Activated CD4-positive, alpha-beta T cell treated with anti-CD3 and anti-CD28 coated beads, Interleukin-2, amount 10 ng/mL, durations not matched to agents 24 days and 14 days (primary cell): ENCODE measurements at places on chromosomes 1 and 21. TPM values are rescaled to one million over a fixed set of nuclear protein-coding genes. Genes with fewer than 3 reads are reported as not detected.

RNU1-3 gene
- total RNA-seq, result 1,962 and 2,189 TPM in 2 replicates

DNA sequence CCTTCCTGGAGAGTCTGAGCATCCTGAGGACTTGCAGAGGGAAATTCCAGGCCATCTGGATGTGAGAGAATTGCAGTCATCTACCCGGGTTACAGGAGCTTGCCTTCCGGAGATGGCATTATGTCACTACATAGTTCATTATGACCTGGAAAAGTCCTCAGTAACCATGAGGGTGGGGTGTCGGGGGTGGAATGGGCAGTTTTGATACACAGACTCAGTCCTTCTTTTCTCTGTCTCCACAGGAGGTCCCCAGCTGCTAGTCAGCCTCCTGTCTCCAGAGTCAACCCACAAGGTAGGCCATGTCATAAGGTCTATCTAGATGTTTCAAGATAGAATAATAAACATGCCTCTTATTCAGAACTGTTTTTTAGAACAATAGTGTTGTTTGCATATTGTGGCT lies 268.2 kb upstream of the SGIP1 start:
- DNase-seq, result no peak
- H3K36me3 ChIP-seq, result peaks cover 2% of the 10 kb centered on the region
- no peaks in the 10 kb centered on the region for H3K27me3 ChIP-seq
- H3K4me3 ChIP-seq, result no peak overlapping the region

DNA sequence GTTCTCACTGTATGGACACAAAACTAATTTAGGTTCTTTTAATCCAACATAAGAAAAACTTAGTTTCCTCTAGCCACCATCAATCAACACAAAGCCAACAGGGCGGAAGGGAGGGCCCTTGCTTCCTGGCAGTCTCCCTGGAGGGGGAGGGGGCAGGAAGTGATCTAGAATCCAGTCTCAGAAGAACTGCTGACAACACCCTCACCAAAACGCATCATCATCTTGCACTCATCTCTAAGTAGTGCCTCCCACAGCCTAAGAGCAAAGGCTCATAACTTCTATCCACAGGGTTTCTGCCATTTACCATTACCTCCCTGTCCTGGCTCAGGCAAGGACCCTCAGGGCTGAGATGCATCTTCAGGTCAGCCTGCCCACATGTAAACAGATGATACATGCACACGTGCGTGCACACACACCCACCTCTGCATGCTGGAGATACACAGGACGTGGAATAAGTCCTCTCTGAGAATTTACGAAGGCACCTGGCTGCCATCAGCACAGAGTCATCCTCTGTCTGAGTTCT lies 20.5 kb downstream of the HIVEP3 start:
- peaks cover 77% of the 10 kb centered on the region for H3K4me1 ChIP-seq
- H3K27ac ChIP-seq, result peak overlapping the region; percentile 89
- H3K4me3 ChIP-seq, result peak overlapping the region; percentile 68
- no peaks in the 10 kb centered on the region for H3K27me3 ChIP-seq

DNA sequence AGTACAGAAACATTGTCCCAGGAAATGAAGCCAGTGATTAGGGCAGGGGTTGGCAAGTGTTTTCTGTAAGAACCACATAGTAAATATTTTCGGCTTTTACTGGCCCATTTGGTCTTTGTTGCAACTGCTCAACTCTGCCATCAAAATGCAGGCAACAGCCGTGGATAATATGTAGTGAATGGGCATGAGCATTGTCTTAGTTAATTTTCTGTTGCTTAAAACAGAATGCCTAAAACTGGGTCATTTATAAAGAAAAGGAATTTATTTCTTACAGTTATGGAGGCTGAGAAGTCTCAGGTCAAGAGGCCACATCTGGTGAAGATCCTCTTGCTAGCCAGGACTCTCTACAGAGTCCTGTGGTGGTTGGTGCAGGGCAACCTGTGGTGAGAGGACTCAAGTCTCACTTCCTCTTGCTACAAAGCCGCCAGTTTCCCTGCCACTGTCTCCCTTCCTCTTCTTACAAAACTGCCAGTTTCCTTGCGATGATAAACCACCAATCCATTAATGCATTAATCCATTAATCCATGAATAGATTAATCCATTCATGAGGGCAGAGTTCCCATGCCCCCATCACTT lies 166.4 kb downstream of the PSMG1 start:
- H3K4me1 ChIP-seq, result peaks cover 3% of the 10 kb centered on the region
- no peaks in the 10 kb centered on the region for H3K27me3 ChIP-seq
- no peak overlapping the region for H3K27ac ChIP-seq
- no peaks in the 10 kb centered on the region for H3K36me3 ChIP-seq
- no peak overlapping the region for H3K4me3 ChIP-seq

- H3K36me3 ChIP-seq, result peaks cover 55% of the 10 kb centered on the region
- no peak overlapping the region for H3K4me3 ChIP-seq
- peaks cover 6% of the 10 kb centered on the region for H3K4me1 ChIP-seq
- peak; percentile 80 for DNase-seq
- no peaks in the 10 kb centered on the region for H3K27me3 ChIP-seq
These were observed 31.2 kb downstream of the CHD1L start for GRCh38 chr1:147273409-147274336.

- DNase-seq, result peak; percentile 88
- H3K4me1 ChIP-seq, result no peaks in the 10 kb centered on the region
- H3K27me3 ChIP-seq, result peaks cover 4% of the 10 kb centered on the region
- H3K27ac ChIP-seq, result no peak overlapping the region
These were observed 260.5 kb downstream of the PRDM2 start for GRCh38 chr1:13960375-13960987.

GRCh38 chr1:212958175-212958574 lies 7.8 kb downstream of the VASH2 start:
- H3K27ac ChIP-seq, result no peak overlapping the region
- H3K27me3 ChIP-seq, result peaks cover 36% of the 10 kb centered on the region
- no peaks in the 10 kb centered on the region for H3K36me3 ChIP-seq
- H3K4me1 ChIP-seq, result no peaks in the 10 kb centered on the region
- no peak for DNase-seq

SYPL2 gene
- total RNA-seq, result 0.07 TPM in 1 of 2 replicates, not detected in the other
